Activated CD4-positive, alpha-beta T cell treated with anti-CD3 and anti-CD28 coated beads, Interleukin-2, amount 10 ng/mL, durations not matched to agents 7 days and 5 days (primary cell): ENCODE measurements at places on chromosomes 1 and 21. TPM values are rescaled to one million over a fixed set of nuclear protein-coding genes. Genes with fewer than 3 reads are reported as not detected.

DNA sequence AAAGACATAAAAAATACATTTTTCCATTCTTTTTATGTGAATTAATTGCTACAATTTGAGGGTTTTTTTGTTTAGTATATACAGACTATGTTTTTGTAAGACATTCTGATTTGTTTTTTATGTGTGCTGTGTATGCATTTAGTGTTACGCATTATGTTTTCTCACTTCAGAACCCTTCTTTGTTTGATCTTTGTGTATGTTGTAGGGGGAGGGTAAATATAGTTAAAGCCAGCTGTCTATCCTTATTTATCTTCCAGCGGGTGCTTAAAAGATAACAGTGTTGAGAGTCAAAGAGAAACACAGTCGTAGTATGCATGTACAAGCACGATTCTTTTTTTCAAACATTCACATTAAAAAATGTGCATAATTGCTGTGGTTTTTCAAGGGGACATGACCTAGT, 97.5 kb upstream of the KIAA1614 start:
- DNase-seq, result no peak

DNA sequence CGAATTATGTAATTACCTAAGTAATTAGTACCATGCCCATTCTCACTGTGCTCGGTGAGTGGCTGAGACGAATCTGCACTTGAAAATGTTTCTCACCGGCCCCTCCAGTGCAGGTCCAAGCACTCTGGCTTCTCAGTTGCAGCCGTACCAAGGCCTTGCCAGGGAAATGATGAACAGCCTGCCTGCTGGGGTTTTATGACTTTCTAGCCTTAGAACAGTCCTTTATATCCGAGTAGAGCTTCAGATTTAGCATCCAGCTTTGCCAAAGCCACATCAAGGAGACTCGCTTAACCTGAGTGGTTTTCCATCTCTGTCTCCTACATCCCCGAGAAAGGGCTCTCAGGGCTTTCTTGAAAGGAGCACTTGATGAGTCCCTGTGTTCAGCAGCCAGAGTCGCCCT, 83.4 kb downstream of the GREM2 start:
- no peak for DNase-seq

DNA sequence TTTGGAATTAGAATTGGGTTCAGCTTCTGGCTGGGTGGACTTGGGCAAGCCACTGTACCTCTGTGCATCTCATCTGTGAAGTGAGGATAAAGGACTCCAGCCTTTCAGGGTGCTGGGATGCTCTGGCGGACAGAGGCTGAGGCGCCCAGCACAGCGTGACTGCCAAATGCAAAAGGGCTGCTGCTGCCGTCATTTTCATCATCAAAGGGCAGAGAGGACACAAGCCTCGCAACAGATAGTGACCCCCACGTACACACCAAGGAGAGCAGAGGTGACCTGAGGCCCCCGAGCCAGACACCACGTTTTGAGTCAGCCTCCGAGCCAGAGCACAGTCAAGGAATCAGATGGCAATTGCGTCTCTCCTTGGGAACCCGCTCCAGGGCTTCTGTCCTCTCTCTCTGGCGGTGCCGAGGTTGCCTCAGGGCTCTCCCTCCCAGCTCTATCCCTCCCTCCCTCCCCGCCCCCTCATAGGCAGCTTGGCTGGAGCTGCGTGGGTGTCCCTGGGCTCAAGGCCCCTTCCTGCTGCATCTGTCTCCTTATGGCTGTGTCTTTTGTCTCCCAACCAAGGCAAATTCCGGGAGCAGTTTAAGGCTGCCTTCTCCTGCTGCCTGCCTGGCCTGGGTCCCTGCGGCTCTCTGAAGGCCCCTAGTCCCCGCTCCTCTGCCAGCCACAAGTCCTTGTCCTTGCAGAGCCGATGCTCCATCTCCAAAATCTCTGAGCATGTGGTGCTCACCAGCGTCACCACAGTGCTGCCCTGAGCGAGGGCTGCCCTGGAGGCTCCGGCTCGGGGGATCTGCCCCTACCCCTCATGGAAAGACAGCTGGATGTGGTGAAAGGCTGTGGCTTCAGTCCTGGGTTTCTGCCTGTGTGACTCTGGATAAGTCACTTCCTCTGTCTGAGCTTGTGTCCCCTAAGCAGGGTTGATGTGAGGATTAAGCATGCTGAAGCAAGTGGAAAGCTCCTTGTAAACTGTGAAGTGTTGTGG, 9.0 kb downstream of the HCRTR1 start:
- DNase-seq, result no peak

Gene GJA9
- not detected for total RNA-seq

Gene LSM10
- 39.4 TPM for total RNA-seq

GRCh38 chr21:42395905-42396651, at the start of gene TMPRSS3:
Gene TMPRSS3, minus strand, starts transcription at chr21:42396052. Its CDS starts 635 bp downstream, at chr21:42395417.
- DNase-seq, result no peak

- no peak for DNase-seq
Measured at GRCh38 chr1:226029093-226029496, 30.0 kb upstream of the SDE2 start.

Gene RGS5
- 2.5 TPM for total RNA-seq

DNA sequence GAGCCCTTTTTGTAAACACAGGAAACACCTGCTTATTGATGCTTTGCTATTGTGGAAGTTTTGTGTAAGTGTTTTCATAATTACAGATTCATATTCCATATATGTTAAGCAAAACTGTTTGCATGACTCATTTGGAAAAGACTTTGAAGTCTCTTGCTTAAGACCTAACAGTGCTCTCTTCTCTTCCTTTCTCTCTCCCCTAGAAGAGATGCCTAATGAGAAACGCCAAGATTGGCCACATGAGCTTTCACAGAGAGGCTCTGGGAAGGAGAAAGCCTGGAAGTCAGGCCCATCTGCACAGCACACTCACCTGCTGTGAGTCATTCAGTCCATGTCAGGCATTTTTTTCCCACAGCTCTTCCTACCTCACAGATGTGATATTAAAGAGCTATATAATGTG, 101.6 kb upstream of the PALMD start:
- DNase-seq, result no peak

Gene PDC
- not detected for total RNA-seq

DNA sequence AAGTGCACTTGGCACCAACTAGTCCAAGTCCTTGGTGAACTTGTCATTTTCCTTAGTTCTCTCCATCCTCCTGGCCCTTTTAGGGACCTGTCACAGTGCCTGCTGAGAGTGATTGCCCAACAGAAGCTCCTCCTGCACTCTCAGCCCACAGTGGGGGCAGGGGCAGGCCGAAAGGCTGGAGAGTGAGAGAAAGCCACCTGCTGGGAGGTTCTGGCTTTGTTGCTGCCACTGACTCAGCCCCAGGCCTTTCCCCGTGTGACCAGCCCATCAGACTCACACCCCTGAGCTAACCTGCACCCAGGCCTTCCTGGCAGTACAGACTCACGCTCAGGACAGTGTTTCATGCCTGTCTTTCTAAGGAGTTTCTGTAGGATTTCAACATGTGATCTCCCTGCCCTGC, 17.1 kb upstream of the PROK1 start:
- no peak for DNase-seq

- peak; percentile 51 for DNase-seq
Measured at GRCh38 chr1:186303911-186304310, 71.1 kb downstream of the TPR start.

Gene TATDN3
- 17.4 TPM for total RNA-seq

GRCh38 chr1:10510520-10511493, 36.1 kb downstream of the PEX14 start:
- DNase-seq, result peak; percentile 91

DNA sequence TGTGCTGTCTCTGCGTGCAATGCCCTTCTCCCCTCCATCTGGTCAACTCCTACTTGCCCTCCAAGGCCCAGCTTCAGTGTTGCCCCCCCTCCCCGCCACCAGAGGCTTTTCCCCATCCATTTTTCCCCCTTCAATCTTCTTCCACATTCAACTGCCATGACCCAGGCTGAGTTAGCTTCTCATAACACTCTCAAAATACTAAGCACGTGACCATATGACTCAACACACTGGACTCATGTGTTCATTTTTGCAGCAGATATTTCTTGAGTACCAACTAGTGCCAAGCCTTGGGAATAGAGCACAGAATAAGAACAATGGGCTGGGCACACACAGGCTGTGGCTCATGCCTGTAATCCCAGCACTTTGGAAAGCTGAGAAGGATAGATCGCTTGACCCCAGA, 132.1 kb downstream of the IGSF21 start:
- DNase-seq, result no peak

Gene SCP2
- total RNA-seq, result 102 TPM

- DNase-seq, result no peak
Measured at GRCh38 chr1:237961754-237962153, 71.0 kb upstream of the ZP4 start.

Gene AK5
- total RNA-seq, result 5.6 TPM

Gene OR2T2
- not detected for total RNA-seq

DNA sequence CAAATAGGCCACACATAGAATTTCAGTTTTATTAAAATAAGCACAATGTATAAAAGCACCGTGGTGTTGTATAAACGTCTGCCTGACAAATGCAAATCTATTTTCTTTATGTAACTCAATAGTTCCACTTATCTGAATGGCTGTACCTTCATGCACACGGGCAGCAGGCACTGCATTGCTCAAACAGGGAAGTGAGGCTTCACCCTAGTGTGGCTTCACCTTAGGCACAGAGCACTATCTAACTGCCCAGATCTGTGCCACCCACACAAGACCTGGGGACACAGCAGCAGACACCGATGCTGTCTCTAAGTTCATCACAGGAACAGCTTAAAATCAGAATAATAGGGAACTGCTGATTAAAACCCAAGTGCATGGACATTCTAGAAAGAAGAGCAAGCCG, 6.0 kb upstream of the KNCN start:
- DNase-seq, result no peak

DNA sequence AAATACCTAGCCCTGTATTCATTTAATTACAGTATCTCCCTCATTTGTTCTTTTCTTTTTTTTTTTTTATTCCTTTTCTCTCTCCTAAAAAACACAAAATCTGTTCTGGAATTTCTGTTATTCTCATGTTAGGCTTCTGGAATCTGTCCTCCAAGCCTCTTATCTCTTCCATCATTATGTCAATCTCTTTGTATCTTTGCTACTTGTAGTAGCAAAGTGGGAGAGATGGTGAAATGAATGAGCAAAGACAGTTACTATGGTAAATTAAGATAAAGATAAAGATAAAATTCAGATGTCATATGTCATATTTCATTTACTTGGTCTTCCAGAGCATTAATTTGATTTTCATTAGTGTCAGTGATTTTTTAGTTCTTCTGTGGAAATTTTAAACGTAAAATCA, 155.1 kb downstream of the FGGY start:
- DNase-seq, result no peak

GRCh38 chr1:21262293-21263051, 27.8 kb downstream of the ECE1 start:
- DNase-seq, result no peak

DNA sequence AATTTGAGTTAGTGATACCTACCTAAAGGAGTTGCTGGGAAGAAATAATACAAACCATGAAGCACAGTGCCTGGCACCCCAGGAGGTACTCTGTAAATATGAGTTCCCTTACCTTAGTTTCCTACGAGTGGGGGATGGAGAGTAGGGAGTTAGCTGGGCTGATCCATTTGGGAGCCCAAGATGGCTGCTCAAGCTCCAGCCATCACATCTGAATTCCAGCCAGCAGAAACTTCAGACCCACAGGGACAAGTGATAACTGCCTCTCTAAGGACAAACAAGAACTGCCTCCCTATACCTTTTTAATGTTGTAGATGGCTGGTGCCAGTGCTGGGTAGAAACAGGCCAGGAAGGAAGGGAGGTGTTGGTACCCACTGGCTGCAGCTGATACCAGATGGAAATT, 22.7 kb downstream of the HTR6 start:
- DNase-seq, result no peak
